ENCODE measurements at places on chromosomes 7 and 10.

- no peak for DNase-seq
These were observed 19.0 kb upstream of the SLC26A4 start for GRCh38 chr7:107641676-107642075.

DNA sequence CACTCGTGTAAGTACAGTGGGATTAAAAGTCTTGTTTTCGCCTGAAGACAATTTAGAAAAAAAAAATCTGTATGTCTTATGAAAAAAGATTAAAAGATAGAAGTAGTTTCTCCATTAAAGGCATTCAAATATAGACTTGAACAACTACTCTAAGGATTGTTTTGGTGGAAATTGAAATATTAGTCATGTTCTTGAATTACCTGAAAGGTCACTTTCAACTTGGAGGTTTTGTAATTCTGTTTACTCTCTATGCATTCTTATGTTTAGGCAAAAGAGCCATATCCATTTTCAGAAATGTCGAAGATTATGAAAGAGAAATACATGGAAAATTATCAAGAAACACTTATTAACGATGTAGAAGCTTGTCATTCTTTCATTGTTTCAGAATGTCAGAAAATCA, 373.7 kb downstream of the ARL4A start:
- no peak for DNase-seq

DNA sequence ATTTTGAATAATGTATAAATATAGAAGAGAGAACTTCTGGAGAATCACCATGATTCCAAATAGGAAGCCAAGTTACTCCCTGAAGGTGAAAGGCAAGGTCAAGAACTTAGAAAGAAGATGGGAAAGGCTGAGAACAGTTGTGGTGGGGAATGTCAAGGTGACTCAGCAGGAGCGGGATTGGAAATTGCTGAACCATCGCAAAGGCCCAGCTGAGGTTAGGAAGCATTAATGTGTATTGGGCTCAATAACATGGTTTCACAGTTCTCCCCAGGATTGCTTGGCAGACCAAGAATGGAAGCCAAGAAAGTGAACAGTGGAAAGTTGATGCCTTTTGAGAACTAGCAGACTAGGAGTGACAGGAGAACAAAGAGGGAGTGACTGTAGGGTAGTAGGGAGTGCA, 133.3 kb downstream of the VTI1A start:
- no peak for DNase-seq

- DNase-seq: no peak
These were observed 919.2 kb downstream of the LRMDA start for GRCh38 chr10:76350583-76350982.

All from stimulated activated CD4-positive, alpha-beta T cell treated with anti-CD3 and anti-CD28 coated beads, TNF-alpha, amount 100 ng/mL, for 4 hours (primary cell).